CD8-positive, alpha-beta memory T cell (primary cell): ENCODE measurements at places on chromosomes 6 and 20.

DNA sequence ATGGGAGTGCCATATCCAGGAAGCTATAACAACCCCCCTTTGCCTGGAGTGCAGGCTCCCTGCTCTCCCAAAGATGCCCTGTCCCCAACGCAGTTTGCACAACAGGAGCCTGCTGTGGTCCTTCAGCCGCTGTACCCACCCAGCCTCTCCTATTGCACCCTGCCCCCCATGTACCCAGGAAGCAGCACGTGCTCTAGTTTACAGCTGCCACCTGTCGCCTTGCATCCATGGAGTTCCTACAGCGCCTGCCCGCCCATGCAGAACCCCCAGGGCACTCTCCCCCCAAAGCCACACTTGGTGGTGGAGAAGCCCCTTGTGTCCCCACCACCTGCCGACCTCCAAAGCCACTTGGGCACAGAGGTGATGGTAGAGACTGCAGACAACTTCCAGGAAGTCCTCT, 56.7 kb upstream of the TMEM181 start:
- no peak for DNase-seq

GRCh38 chr20:19433371-19434350, 221.2 kb downstream of the SLC24A3 start:
- no peak for DNase-seq

DNA sequence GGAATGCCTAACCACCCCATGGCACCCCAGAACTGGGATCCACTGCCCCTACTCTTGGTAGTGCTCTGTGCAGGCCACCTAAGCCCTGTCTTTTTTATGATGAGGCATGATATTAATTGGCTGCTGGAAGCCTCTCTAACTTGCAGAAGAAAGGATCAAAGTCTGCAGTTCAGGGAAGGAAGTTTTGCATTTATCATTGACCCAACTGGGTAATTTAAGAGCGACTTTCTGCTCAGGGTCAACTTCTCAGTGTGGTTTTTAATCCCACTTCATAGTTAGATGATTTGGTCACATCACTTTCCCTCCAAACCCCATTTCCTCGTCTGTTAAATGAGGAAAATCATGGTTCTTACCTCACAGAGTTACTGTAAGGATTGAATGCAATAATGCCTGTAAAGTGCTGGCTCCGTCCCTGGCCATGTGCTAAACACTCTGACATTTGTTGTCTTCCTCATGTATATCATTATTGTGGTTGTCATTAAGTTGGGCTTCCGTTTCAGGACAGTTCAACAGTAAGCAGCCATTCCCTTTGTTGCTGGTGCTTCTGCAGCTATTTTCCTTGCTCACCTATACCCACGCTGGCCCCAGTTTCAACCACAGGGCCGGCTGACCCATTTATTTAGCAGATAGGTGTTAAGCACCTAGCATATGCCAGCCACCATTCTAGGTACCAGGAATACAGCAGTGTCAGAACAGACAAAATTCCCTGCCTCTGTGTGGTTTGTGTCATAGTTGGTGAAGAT, 14.2 kb downstream of the E2F3 start:
- no peak for DNase-seq

DNA sequence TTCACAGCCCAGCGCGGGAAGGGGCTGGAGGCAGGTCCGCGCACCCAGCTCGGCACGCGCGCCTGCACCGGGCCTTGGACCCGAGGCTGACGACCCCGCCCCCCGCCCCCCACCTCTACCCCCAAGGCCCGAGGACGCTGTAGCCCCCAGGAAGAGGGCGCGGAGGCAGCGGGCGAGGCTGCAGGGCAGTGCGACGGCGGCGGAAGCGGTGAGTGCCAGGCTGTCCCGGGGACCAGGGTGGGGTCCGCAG, 1.2 kb downstream of the LIME1 start:
- no peak for DNase-seq

DNA sequence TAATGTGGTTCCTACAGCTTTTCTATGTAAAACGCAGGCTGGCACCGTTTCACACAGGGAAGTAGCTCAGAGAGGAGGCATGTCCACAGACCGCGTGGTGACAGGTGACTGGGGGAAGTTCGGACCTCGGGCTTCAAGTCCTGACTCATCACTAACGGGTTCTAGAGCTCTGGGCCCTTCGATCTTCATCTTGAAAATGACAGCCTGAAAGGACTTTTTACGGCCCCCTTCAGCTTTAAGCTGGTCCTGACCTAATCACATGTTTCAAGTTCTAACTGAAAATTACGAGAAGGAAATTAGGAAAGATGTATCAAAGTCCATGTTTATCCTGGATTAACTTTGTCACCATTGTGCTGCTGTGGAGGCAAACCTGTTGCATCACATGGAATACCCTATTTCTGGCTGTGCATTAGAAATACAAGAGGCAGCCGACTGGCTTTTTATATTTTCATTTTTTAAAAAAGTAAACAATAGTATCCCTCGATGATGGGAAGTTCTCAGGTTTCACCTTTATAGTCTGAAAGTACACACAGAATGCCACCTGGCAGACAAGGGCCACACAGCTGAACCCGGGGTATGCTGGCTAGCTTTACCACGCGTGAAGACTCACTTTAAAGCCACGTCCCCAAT, 2.0 kb downstream of the MAN1A1 start:
- peak; percentile 12 for DNase-seq

- DNase-seq = no peak
These were observed 23.6 kb upstream of the APCDD1L start for GRCh38 chr20:58538752-58539151.

- DNase-seq = peak; percentile 42
These were observed 55.0 kb downstream of the TRIM38 start for GRCh38 chr6:26017632-26017966.

- no peak for DNase-seq
These were observed 190.0 kb upstream of the COL21A1 start for GRCh38 chr6:56437171-56437900.

GRCh38 chr6:34383656-34384320, 8.7 kb downstream of the NUDT3 start:
- no peak for DNase-seq

DNA sequence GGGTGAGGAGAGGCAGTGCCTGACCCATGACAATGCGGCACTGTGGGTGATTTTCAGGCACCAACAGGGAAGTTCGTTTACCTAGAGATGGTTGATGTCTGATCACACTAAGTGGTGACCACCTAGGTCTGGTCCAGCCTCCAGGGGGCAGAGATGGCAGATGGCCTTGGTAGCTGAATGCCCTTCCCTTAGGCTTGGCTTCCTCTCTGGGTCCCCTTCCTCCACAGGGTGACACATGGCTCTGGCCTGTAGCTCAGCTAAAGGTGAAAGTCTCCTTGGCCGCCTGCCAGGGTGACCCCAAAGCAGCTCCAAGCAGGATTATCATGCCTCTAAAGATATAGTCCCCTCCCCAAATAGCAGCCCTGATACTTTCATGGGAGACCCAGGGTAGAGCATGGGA, 6.4 kb downstream of the GDAP1L1 start:
- no peak for DNase-seq

- DNase-seq = peak; percentile 69
These were observed 369 bp downstream of the SLC4A11 start for GRCh38 chr20:3238616-3239025.

DNA sequence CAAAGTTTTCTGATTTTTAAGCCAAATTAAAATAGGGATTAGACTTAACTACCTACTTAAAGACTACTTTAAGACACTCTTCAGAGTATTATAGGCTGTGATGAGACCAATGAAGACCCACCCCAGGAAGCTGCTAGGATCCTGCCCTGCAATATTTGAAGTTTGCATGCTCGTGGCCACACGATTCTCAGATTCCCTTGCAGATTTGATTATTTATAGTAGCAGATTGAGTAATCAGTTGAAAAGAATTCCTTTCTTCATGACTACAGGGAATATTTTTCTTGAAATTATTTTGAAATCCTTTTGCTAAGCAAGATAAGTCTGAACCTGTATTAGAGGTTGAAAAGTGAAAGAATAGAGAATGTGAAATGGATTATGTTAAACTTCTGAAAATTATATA, 122.3 kb downstream of the B3GAT2 start:
- DNase-seq = no peak

DNA sequence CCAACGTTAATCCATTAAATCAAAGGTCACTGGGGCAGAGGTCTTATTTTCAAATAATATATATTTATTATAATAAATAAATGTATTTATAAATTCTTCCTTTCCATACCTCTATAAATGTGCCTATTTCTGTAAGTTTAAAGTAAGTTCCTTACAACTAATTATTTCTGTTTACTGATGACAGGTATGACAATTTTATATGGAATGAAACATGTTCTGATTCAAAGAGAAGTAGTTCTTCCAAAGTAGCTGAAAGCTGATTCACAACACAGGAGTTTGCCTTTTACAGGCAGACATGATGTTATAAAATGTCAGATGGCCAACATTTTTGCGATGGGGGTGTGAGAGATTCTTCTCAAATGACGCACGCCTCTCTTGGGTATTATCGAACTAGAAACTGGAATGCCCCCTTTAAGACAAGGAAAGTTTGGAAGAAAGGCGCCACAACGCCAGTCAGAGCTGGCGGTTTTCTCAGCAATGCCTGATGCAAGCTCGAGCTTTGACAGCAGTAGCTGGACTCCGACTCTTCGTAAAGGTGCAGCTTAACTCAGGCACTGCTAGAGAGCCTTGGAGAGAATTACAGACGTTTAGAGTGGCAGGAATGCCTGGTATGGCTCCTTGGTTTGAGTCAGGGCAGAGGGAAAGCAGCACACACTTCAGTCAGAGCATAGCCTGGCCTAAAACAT, 92.1 kb downstream of the FOXC1 start:
- DNase-seq = no peak

DNA sequence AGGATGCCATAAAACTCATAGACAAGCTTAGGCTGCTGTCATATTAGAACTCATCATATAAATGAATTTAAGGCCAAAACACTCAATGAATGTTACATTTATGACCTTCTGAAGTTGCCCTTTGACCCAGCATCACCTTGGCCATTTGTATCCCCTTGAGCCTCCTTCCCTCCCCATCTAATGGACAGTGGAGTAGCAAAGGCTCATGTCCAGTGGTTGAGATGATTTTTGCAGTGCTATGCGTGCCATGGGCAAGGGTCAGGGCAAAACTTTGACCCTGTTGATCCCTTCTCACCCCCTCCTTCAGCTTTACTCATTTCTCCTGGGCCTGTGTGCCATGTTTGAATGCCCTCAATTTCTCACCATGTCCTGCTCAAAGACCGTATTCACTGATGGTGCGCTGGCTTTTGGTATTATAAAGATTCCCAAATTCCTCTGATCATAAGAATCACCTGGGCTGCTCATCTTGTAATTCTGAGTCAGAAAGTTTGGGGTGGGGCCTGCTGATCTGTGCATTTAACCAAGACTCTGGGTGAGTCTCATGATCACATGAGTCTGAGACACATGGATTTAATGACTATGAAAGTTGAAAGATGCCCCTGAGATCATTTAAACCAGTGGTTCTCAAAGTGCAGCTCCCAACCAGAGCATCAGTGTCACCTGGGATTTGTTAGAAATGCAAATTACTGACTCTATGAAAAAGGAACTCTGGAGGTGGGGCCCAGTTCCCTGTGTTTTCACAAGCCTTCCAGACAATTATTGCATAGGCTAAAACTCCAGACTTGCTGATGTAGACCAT, 57.5 kb upstream of the IL20RA start:
- DNase-seq = no peak

DNA sequence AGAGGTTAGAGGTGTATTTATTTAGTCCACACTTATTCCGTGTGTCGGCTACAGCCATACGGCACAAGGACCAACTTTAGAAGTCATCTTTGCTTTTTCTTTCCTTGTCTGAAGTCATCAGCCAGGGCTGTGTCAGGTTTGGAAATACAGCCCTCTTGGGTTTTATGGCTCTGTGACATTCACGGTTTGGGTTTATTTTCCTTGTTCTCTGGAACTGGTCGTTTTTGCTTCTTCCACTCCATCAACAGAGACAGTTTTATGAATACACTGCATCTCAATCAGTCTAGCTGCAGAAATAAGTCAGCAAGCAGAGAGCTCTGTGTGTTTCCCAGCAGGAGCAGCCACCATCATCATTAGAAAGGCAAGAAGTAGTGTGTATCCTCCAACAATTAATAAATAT, 132.5 kb downstream of the TBC1D7 start:
- no peak for DNase-seq

DNA sequence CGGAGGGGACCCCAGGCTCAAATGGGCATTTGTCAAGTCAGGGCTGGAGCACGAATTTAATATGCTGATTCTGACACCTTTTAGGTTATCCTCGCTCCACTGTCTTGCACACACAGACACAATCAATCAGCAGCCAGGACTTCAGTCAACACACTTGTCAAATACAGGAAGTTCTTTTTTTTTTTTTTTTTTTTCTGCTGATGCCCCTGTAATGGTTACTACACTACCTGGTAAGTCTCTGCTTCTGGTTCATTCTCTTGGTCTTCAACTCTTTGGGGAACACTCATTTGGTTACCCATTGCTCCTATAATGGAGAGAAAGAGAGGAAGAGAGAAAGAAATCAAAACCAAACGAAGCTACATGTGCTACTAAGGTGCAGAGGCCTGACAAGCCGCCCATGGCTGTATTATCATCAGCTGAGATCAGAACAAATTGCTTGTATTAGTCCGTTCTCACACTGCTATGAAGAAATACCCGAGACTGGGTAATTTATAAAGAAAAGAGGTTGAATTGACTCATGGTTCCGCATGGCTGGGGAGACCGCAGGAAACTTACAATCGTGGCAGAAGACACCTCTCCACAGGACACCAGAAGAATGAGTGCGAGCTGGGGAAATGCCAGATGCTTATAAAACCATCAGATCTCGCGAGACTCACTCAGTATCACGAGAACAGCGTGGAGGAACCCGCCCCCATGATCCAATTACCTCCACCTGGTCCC, 11.8 kb downstream of the BCAS1 start:
- no peak for DNase-seq

DNA sequence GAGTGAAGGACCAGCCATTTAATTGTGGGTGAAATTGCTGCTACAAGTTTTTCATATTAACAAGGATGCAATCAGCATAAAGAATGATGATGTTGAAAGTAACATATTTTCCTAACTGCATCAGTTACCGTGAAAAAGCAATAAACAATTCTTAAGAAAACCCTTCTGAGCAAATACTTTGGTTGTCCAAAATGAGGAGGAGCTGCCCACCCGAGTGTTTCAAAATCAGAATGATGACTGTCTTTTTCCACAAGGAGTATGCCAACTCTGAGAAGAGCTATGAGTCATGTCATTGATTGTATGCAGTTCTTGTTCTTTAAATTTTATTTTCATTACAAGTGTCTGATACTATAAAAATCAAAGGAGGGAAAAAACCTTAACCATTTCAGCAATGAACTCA, 470.5 kb downstream of the COL12A1 start:
- DNase-seq = no peak

GRCh38 chr6:15305496-15305895, 59.6 kb downstream of the JARID2 start:
- DNase-seq = no peak
